ENCODE measurements at places on chromosomes 5 and 9.

- DNase-seq = no peak
Measured at GRCh38 chr5:163660486-163660885, 155.1 kb downstream of the MAT2B start.

DNA sequence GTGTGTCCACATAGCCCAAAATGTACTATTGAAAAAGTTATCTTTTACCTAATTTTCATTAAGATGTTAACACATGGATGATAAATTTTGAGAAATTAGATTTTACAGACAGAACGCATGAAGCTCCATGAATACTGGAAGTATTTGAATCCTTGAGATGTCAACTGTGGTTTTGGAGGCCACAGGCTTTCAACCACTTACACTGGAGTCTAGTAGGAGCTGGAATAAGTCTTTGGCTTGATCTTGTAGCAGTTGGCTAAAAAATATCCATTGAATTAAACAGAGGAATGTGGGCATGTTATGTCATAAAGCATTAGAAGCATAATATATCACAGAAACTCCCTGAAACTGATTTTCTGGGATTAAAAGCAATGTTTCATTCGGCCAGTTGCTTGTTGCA is 52.9 kb downstream of the CAMK4 start:
- no peak for DNase-seq

GRCh38 chr5:173229382-173229959 is 5.5 kb downstream of the NKX2-5 start:
- DNase-seq = no peak

- no peak for DNase-seq
Measured at GRCh38 chr5:142181096-142181495, 72.5 kb downstream of the NDFIP1 start.

GRCh38 chr9:87088192-87088591 is 140.9 kb upstream of the GAS1 start:
- DNase-seq = no peak

DNA sequence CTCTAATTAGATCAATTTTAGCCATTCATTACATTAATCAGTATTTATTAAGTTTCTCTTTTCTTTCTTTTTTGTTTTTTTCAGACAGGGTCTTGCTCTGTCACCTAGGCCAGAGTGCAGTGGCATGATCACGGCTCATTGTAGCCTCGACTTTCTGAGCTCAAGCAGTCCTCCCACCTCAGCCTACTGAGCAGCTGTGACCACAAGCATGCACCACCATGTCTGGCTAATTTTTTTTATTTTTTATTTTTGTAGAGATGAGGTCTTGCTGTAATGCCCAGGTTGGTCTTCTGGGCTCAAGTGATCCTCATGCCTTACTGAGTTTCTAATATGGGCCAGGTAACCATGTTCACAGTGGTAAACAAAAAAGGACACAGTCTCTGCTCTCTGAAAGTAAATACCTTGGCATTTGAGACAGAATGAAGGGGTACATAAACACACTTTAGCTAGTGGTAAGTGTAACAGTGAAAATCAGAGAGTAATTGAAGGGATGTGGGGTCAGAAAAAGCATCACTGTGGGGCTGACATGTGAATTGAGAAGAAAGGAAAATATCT is 336.3 kb downstream of the ADGRV1 start:
- no peak for DNase-seq

DNA sequence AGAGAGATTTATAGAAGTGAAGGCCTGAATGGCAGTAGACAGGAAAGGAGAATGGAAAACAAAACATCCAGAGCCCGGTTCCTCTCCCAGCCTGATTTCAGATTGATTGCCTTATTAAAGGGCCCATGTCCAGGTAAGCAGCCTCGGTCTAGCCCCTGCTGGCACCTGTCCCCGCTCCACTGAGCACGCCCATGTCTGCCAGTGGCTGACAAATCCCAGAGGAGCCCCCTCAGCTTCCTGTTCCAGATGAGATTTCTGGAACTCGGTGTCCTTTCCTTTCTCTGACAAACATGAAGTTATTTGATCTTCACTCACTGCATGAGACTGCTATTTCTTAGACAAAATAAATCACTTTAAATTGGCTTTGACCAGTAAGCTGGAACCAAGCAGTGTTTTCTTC is 187.0 kb upstream of the ADCY2 start:
- no peak for DNase-seq

GRCh38 chr5:88660264-88660946 is 222.6 kb downstream of the MEF2C start:
- DNase-seq = no peak

DNA sequence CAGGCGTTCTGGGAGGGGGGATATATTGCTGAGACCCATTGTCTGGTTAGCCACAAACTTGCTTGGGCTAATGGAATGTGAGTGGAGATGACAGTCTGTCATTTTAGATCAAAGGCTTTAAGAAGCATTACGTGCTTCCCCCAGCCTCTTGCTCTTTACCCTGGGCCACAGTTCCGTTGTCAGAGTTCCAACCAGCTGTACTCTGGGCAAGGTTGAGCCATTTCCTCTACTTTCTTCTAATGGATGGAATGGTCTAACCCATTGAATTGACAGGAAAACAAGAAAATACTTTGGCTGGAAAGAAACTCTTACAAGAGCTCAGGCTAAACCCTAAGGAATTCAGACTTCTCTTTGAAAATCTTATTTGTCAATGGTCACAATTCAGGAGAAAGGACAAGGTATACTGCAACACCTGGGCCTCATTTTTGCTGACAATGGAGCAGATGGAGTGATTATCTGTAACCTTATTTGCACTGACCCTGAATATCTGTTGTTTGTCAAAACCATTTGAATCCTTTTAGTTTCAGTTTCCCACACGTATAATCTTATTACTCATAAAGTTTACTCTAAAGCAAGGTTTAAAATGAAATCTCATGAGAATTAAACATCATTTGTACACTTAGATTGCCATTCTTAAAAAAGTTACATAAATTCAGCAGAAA is 231.4 kb downstream of the PDE4D start:
- DNase-seq = no peak

DNA sequence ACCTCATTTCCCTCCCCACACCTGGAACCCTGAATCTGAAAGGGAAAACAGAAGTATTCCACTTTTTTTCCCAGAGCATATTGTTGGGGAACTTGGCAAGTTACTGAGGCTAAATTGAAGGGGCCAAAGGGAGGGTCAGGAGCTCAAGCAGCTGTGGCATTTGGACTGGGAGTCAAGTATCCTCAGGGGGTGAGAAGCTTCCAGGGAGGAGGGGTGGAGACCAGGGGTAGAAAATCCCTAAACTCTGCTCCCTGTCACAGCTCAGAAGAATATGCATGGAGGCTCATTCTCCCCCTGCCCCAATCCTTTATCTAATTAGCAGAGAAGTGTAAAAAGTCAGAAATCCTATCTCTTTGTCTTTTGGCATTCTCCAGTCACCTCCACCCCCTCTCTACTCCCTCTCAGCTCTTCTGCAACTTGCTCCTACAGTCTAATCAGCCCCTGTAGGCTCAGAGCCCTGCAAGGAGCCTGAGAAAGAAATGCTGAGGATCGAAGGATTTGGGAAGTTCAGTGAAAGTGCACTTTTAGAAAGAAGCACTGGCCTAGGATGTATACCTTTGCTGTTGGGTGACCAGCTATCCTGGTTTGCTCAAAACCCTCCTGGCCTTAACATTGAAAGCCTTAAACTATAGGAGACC is 5.7 kb upstream of the WNT8A start:
- no peak for DNase-seq

DNA sequence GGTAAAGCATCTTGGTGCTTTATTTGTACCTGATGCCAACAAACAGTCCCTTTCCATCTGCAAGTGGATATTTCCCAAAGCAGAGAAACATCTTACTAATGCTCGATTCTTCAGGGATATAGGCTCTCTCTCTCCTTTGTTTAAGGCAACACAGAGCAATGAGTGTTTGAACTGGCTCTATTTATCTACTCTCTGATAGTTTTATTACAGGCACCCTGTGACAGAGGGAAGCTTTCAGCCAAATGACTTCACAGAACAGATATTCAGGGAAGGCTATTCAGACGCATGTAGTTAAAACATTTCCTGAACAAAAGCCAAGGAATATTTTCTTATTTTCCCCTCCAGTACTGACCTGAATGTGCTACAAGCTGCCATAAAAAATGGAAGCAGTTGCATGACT is 141.8 kb downstream of the YIPF5 start:
- DNase-seq = no peak

DNA sequence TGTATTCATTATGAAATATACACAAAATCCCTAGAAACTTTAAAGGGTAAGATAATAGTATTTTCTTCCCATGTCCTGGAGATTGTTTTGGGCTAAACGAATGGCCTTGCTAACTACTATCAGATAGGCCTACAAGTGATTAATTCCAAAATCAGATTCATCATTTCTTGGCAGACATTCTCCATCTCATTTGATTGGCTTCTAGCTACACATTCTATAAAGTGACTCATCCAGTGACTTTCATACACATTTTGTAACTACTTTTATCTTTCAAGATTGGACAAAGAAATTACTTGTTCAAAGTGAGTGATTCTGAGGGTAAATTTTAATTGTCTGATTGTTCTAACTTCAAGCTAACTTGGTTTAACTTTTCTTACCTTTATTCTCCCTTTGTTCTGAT is 93.3 kb downstream of the RAPGEF6 start:
- no peak for DNase-seq

GRCh38 chr5:170795154-170795553 is 11.6 kb downstream of the GABRP start:
- DNase-seq = no peak

DNA sequence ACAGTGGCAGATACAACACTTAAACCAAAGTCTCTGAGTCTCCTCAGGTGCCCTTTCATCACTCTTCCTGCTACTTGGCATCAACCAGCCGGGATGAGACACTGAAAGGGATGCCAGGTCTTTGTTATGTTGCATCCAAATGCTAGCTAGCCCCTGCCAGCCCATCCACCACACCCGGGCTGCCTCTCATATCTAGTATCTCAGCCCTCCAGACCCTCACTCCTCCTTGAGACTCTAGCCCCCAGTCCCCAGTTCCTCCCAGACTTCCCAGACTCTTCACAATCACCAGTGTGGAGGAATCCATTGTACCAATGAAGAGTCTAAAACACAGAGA is 21.5 kb downstream of the CSF2 start:
- no peak for DNase-seq

DNA sequence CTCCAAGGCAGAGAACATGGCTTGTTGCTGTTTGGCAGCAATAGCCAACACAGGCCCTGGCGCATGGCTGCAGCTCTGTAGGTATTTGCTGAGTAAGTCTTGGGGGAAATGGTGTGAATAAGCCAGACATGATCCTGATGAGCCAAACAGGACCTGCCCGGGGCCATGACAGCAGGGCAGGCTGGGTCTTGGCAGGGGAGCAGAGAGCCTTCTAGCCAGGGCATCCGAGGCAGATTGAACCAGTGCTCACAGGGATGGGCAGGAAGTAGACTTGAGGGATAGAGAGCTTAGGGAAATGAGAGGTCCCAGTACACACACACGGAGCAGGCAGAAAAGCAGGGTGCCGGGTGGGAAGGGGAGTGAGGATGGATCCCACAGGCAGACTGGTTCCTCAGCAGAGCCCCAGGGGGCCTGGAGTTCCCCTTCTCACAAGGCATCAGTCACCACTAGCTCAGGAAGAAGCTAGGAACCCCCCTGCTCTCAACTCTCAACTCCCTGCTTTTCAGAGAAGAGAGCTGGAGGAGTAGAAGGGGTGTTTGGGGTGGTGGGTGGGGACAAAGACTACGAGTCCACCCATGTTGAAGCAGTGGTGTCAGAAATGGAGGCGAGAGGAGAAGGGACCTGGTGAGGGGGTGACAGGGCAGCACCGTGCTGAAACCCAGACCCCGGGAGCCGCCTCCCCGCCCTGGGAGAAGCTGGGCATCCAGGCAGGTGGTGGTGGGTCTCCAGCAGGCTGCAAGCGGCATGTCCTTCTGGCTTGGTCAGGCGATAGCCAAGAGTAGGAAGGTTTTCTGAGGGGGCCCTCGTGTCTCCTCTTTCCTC is 111.1 kb downstream of the RGS3 start:
- DNase-seq = no peak

- no peak for DNase-seq
Measured at GRCh38 chr5:168438349-168438748, 47.9 kb upstream of the RARS1 start.

- no peak for DNase-seq
Measured at GRCh38 chr9:94005272-94005901, 50.2 kb upstream of the BARX1 start.

DNA sequence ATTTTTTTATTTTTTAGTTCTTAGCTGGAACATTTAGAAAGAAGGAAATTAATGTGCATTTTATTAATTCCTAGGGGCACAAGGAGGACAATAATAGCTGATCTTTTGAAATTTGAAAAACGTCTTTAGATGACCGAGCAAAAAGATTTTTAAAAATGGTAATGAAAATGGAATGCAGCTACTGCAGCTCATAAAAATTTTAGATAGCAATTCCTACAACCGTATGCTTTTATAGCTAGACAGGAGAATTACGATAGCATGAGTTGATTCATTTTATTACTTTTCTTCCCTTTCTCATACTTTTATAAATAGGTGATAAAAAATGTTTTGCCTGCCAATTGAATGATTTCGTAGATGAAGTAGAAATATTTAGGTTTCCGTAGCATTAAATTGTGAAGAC is 13.7 kb upstream of the RUFY1 start:
- no peak for DNase-seq

GRCh38 chr5:82676661-82677060 is 398.5 kb upstream of the RPS23 start:
- DNase-seq = no peak

DNA sequence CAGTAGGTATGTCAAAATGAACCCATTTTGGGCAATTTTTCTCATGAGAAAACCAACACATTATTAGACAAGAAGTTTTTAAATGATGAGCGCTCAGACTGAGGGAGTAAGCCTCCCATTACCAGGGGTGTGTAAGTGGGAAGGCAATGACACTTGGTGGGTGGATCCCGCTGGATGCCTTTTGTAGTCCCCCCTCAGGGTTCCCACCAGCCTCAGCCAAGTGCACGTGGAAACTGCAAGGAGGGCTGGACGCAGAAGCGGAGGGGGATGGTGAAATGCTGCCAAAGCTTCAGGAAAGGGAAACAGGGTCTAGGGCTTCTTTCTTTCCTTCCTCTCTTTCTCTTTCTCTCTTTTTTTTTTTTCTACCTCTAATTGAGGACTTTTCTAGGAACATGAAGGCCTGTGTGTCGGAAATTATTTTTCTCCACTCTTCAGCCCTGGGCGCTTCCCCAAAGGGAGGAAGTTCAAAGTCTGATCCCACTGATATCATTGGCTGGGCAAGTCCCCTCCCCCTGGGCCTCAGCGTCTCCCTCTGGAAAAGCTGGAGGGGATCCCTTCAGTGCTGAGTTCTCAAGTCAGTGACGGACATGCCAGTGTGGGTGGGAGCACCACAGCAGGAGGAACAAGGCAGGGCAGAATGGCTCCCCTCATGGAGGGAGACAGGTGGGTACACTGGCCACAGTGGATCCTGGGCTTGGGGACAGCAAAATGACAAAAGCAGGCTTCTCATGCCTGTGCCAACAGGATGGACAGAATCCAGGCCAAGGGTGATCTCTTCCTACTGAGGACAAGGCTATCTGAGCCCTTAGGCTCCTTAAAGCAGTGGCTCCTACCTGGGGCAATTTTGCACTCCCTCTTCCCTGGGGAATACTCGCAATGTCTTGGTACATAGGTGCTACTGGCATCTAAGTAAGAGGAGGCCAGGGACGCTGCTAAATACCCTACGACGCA is 23.9 kb upstream of the SLC25A51 start:
- DNase-seq = no peak

GRCh38 chr9:7342229-7342628 is 457.3 kb downstream of the DMAC1 start:
- DNase-seq = no peak

- no peak for DNase-seq
Measured at GRCh38 chr5:171931163-171931562, 75.3 kb downstream of the FBXW11 start.

- no peak for DNase-seq
Measured at GRCh38 chr9:99109522-99109921, 4.6 kb downstream of the TGFBR1 start.
